ENCODE measurements at places on chromosomes 13 and 19. TPM values are rescaled to one million over a fixed set of nuclear protein-coding genes. Genes with fewer than 3 reads are reported as not detected.

The ZNF558 gene
- 21.9 TPM for total RNA-seq

DNA sequence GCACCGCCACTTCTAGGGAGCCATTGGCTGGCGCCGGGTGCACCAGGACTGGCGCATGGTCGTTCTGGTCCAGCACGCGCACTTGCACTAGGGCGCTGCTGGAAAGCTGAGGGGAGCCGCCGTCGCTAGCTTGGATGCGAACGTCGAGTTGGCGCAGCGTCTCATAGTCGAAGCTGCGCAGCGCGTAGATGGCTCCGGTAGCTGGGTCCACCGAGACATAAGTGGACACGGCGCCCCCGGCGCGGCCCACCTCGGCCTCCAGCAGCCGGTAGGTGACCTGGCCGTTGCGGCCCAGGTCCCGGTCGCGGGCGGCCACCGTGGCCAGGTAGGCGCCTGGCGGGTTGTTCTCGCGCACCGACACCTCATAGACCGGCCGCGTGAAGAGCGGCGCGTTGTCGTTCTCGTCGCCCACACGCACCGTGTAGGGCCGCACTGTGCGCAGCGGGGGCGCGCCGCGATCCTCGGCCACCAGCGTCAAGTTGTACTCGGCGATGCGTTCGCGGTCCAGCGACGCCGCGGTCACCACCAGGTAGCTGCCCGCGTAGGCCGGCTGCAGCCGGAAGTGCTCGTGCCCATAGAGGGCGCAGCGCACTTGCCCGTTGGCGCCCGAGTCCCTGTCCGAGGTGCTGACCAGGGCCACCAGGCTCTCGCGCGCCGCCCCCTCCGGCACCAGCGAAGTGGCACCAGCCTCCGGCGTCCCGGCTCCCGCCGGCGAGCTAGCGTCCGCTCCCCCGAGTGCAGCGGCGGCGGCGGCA lies 1.7 kb downstream of the PCDH8 start:
- H3K4me3 ChIP-seq: no peak overlapping the region
- peak; percentile 78 for DNase-seq
- H3K27me3 ChIP-seq: peaks cover 40% of the 10 kb centered on the region
- H3K36me3 ChIP-seq: no peaks in the 10 kb centered on the region
- H3K27ac ChIP-seq: no peak overlapping the region

The CRX gene
- total RNA-seq: not detected

GRCh38 chr19:44684892-44685863 lies 13.8 kb upstream of the CEACAM16 start:
- H3K36me3 ChIP-seq: no peaks in the 10 kb centered on the region
- no peak overlapping the region for H3K4me3 ChIP-seq
- no peaks in the 10 kb centered on the region for H3K4me1 ChIP-seq
- peak overlapping the region; percentile 38 for H3K27ac ChIP-seq
- H3K27me3 ChIP-seq: no peaks in the 10 kb centered on the region

The UPF3A gene
- total RNA-seq: 41.6 TPM

The PRODH2 gene
- not detected for total RNA-seq

DNA sequence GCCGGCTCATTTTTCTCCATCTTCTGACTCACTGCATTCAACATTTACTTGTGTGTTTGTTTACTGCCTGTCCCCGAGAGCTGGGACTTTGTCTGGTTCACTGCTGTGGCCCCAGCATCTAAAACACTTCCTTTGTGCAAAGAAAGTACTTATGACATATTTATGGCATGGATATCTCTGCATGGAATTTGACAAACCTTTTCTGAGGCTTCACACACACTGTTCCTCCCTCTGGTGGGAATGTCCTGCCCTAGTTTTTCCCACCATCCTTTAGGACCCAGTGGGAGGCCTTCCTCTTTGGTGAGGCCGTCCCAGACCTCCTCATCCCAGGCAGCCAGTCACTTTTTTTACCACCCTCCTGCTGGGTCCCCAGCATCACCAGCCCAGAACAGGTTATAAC lies 1.4 kb upstream of the SRRM5 start:
- no peaks in the 10 kb centered on the region for H3K4me1 ChIP-seq
- no peak for DNase-seq
- no peaks in the 10 kb centered on the region for H3K27me3 ChIP-seq
- H3K36me3 ChIP-seq: peaks cover 33% of the 10 kb centered on the region

- DNase-seq: no peak
- peaks cover 13% of the 10 kb centered on the region for H3K27me3 ChIP-seq
- no peak overlapping the region for H3K4me3 ChIP-seq
- no peaks in the 10 kb centered on the region for H3K4me1 ChIP-seq
Measured at GRCh38 chr13:108500711-108501110, 128.7 kb upstream of the MYO16 start.

- peak overlapping the region; percentile 79 for H3K4me3 ChIP-seq
- no peaks in the 10 kb centered on the region for H3K27me3 ChIP-seq
- peak; percentile 47 for DNase-seq
- no peaks in the 10 kb centered on the region for H3K4me1 ChIP-seq
- no peaks in the 10 kb centered on the region for H3K36me3 ChIP-seq
Measured at GRCh38 chr19:34482380-34483250, 1.1 kb downstream of the WTIP start.

DNA sequence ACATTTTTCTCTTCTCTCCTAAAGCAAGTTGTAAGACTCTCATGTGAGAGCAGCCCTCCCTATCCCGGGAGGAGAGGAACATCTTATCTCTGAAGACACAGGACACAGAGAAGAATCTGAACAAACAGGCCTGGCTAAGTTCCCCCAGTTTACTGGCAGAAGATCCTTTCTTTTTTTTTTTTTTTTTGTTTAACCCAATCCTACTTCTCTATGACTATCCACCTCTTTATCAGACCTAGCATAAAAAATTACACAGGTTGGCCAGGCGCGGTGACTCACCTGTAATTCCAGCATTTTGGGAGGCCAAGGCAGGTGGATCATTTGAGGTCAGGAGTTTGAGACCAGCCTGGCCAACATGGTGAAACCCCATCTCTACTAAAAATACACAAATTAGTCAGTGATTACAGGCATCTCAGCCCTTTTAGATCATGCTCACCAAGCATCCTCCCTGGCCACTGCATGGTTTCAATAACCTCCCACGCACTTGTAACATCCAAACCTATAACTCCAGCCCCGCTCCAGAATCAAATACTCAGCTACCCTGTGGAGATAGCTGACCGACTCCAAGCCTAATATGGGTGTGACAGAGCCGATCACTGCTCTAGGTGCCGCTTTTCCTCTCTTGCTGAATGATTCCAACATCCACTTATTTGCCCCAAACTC lies 27.3 kb upstream of the MUC16 start:
- no peak overlapping the region for H3K27ac ChIP-seq
- DNase-seq: no peak
- H3K4me3 ChIP-seq: no peak overlapping the region

The NAPSA gene
- 655 TPM for total RNA-seq

GRCh38 chr19:1471010-1471514 lies 8.0 kb downstream of the C19orf25 start:
- H3K27me3 ChIP-seq: peaks cover 13% of the 10 kb centered on the region
- no peak for DNase-seq
- H3K4me1 ChIP-seq: peaks cover 2% of the 10 kb centered on the region
- no peak overlapping the region for H3K27ac ChIP-seq

The CDC42EP5 gene
- total RNA-seq: 25.7 TPM

- H3K4me1 ChIP-seq: no peaks in the 10 kb centered on the region
- no peak overlapping the region for H3K27ac ChIP-seq
- no peak for DNase-seq
- H3K36me3 ChIP-seq: no peaks in the 10 kb centered on the region
Measured at GRCh38 chr13:43411741-43412140, 375.0 kb downstream of the ENOX1 start.

DNA sequence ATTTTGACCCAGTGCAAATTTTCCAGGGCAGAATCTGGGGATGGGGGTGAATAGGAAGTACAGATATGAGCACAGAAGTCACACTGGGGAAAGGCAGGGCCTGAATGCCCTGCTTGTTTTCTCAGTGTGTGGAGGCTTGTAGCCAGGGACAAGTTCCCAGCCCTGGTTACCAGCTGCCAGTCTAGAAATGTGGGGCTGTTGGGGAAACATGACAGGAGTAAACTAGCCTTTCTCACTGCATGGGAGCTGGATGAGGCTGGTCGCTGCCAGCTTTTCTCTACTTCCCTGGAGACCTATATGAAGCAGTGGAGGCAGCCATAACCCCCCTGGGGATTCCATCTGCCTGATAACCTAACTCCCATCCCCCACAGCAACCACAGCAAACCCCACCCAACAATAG lies 2267.7 kb downstream of the PCDH9 start:
- no peak overlapping the region for H3K27ac ChIP-seq
- no peak for DNase-seq
- no peaks in the 10 kb centered on the region for H3K4me1 ChIP-seq
- H3K4me3 ChIP-seq: no peak overlapping the region
- no peaks in the 10 kb centered on the region for H3K27me3 ChIP-seq

The SYCN gene
- not detected for total RNA-seq

The OSCAR gene
- total RNA-seq: 77.4 TPM

The TUBA3C gene
- not detected for total RNA-seq

The SOX1 gene
- total RNA-seq: 0.09 TPM

DNA sequence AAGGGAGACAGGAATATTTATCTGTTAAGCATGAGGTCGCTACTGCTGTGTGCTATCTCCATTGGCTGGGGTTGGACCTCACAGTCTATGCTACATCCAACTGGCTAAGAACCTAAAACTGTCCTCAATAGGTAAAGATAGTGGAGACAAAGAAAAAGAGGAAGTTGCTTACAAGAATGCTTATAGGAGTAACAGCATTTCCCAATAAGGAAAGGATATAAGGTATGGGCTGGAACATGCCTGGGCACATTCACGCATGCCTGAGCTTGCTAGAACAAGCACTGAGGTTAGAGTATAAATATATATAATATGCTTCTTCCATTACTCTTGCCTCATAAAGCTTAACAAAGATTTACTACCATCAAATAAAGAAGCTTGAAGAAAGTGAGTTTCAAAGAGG lies 47.9 kb upstream of the CEACAM21 start:
- H3K4me3 ChIP-seq: no peak overlapping the region
- peaks cover 26% of the 10 kb centered on the region for H3K27me3 ChIP-seq
- H3K36me3 ChIP-seq: no peaks in the 10 kb centered on the region

DNA sequence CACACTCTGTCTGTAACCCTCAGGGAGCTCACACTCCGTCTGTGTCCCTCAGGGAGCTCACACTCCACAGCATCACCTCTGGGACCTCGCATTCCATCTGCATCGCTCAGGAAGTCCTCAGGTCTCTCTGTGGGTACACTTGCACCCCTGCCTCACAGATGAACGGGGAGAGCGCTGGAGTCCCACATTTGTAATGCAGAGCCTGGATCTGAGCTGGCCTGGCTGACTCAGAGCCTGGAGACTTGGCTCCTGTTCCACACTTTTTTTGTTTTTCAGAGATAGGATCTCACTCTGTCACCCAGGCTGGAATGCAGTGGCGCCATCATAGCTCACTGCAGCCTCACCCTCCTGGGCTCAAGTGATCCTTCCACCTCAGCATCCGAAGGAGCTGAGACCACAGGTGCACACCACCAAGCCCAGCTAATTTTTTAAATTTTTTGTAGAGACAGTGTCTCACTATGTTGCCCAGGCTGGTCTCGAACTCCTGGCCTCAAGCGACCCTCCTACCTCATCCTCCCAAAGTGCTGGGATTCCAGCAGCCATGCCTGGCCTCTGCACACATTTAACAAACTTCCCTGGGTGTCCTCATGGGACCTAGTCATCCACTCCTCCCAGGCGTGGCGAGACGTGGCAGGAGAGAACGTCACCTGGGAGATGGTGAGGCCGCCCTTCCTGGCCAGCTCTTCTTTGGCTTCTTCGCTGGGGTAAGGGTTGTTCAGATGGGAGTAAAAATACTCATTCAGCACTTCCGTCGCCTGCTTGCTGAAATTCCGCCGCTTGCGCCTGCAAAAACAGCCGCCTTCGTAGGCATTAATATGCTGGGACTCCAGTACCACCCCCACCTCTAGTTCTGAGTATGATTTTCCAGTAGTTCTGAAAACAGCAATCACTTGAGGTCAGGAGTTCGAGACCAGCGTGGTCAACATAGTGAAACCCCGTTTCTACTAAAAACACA lies 31.0 kb downstream of the CILP2 start:
- no peak overlapping the region for H3K27ac ChIP-seq
- H3K27me3 ChIP-seq: no peaks in the 10 kb centered on the region
- DNase-seq: no peak
- H3K4me3 ChIP-seq: no peak overlapping the region
- H3K4me1 ChIP-seq: no peaks in the 10 kb centered on the region
- H3K36me3 ChIP-seq: peaks cover 25% of the 10 kb centered on the region

- H3K4me3 ChIP-seq: no peak overlapping the region
- H3K27me3 ChIP-seq: no peaks in the 10 kb centered on the region
- H3K4me1 ChIP-seq: no peaks in the 10 kb centered on the region
- H3K36me3 ChIP-seq: no peaks in the 10 kb centered on the region
- no peak for DNase-seq
Measured at GRCh38 chr13:81639984-81640582, 1299.2 kb upstream of the SPRY2 start.

The ZNF540 gene
- 5.7 TPM for total RNA-seq

GRCh38 chr13:107865318-107865575 lies 350.1 kb downstream of the LIG4 start:
- H3K27me3 ChIP-seq: peaks cover 27% of the 10 kb centered on the region
- H3K4me1 ChIP-seq: no peaks in the 10 kb centered on the region
- no peak overlapping the region for H3K27ac ChIP-seq
- peak; percentile 27 for DNase-seq
- no peaks in the 10 kb centered on the region for H3K36me3 ChIP-seq

DNA sequence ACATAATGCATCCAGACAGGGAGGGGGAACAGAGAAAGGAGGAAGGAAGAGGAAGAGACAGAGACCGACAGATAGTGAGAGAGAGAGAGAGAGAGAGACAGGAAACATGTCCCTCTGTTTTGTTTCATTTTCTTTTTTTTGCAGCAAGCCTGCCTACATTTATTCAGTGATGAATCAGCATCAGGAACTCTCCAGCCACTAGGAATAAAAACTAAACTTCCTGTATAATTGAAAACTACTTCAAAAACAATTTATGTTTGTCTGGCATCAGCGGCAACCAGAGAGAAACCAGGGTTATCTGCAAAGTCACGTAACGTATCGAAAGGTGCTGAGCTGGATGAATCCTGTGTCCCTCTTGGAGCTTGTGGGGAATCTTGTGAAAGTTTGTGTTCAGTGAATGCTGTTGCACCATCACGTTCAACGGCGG lies 148.6 kb upstream of the SOX21 start:
- no peak overlapping the region for H3K4me3 ChIP-seq
- peaks cover 21% of the 10 kb centered on the region for H3K4me1 ChIP-seq
- DNase-seq: no peak
- H3K27ac ChIP-seq: peak overlapping the region; percentile 44

The CCDC97 gene
- total RNA-seq: 39.9 TPM

GRCh38 chr13:44273991-44274770 lies 99.4 kb upstream of the SERP2 start:
- peak; percentile 74 for DNase-seq
- H3K4me1 ChIP-seq: peaks cover 47% of the 10 kb centered on the region
- H3K4me3 ChIP-seq: no peak overlapping the region
- no peaks in the 10 kb centered on the region for H3K36me3 ChIP-seq
- peak overlapping the region; percentile 82 for H3K27ac ChIP-seq

- H3K27me3 ChIP-seq: no peaks in the 10 kb centered on the region
- no peaks in the 10 kb centered on the region for H3K36me3 ChIP-seq
- no peaks in the 10 kb centered on the region for H3K4me1 ChIP-seq
- H3K27ac ChIP-seq: no peak overlapping the region
- no peak for DNase-seq
- H3K4me3 ChIP-seq: no peak overlapping the region
Measured at GRCh38 chr13:91661692-91662490, 263.5 kb downstream of the GPC5 start.

The CEACAM8 gene
- 0.18 TPM for total RNA-seq

The POU4F1 gene
- not detected for total RNA-seq
